Activated CD4-positive, alpha-beta memory T cell treated with anti-CD3 and anti-CD28 coated beads for 36 hours (primary cell): ENCODE measurements at places on chromosomes 1 and 21. TPM values are rescaled to one million over a fixed set of nuclear protein-coding genes. Genes with fewer than 3 reads are reported as not detected.
A peak's percentile ranks its signal among the peaks of the same experiment; 100 is the strongest.

DNA sequence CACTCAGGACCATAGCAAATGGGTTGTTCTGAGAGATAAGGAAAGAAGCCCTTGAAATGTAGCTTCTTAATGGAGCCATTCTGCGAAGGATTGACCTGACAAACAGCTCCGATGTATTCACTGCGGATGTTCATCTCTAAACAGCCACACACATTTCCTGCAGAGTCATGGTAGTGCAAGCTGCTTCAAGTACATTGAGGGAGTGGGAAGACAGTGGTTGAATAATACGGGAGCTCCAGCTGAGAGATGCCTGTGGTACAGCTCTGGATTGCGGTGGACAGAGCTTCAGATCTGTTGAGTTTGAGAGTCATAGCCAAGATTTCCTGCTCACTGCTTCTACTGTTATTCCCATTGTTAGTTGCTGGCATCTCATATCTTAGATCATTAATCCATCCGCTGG lies 86.6 kb downstream of the ZBTB18 start:
- no peaks in the 10 kb centered on the region for H3K36me3 ChIP-seq
- H3K4me3 ChIP-seq: peak overlapping the region; percentile 17
- DNase-seq: no peak
- H3K27ac ChIP-seq: no peak overlapping the region
- H3K4me1 ChIP-seq: peaks cover 10% of the 10 kb centered on the region

GRCh38 chr1:170682169-170682568 lies 18.2 kb downstream of the PRRX1 start:
- no peak overlapping the region for H3K4me3 ChIP-seq
- no peak overlapping the region for H3K27ac ChIP-seq
- H3K4me1 ChIP-seq: no peaks in the 10 kb centered on the region
- H3K36me3 ChIP-seq: no peaks in the 10 kb centered on the region

- H3K27me3 ChIP-seq: no peaks in the 10 kb centered on the region
- no peak overlapping the region for H3K4me3 ChIP-seq
- no peaks in the 10 kb centered on the region for H3K36me3 ChIP-seq
- no peak overlapping the region for H3K27ac ChIP-seq
Observed at GRCh38 chr21:29430576-29430975, 131.9 kb downstream of the BACH1 start.

The RIIAD1 gene
- total RNA-seq: not detected

DNA sequence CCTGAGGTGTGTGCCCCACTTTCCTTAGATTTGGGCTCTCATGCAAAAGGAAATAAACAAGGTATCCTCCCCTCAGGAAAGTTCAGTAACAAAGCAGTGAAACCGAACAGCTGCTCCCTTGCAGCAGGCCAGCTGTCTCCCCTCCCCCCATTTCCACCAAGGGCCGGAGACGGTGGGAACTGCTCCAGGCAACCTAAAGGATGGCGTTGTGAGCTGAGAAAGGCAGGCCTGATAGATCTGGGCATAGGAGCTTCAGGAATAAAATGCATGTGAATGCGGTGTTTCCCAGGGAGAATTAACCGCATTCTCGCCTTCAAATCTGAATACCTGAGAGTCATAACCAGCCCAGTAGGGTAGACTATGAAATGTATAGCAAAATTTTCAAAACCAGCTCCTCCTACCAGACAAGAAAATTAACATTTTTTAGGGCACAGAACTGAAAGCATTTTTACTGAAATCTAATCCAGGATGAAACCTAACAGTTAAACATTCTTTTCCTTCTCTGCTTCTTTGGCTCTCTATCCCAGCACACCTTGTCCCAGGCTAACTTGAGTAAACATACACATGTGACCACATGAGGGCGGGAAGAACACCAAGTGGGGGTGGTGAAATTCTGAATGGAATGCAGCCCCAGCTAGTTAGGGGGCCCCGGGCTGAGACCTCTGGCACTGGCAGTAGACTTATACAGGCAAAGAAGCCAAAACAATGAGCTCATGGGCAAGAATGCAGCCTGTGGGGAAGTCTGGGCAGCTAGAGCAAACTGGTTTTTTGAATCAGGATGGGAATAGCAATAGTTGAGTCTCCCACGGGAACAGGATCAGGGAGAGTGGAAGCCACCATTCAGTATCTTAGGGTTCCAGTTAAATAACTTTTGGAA lies 11.5 kb downstream of the MCL1 start:
- peak overlapping the region; percentile 69 for H3K4me3 ChIP-seq
- H3K36me3 ChIP-seq: peaks cover 33% of the 10 kb centered on the region
- peak; percentile 68 for DNase-seq
- H3K27ac ChIP-seq: peak overlapping the region; percentile 98

DNA sequence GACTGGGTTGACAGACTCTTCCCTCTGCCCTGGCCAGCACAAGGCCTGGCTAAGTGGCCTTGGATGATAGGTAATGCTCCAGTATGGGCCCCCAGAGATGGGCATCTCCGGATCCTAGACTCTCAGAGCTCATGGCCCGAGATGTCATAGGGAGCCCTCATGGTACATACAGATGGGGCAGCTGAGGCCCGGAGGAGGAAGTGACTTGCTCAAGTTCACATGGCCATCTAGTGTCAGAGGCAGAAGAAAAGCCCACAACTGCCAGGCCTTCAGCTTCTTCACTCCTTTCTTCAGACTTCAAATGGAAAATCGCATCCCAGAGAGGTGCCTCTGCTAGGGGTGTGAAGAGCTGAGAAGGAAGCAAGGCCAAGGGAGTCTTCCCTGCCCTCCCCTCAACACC lies 46.8 kb upstream of the SYNC start:
- DNase-seq: no peak
- no peak overlapping the region for H3K27ac ChIP-seq
- H3K36me3 ChIP-seq: no peaks in the 10 kb centered on the region
- no peak overlapping the region for H3K4me3 ChIP-seq
- H3K27me3 ChIP-seq: peaks cover 2% of the 10 kb centered on the region
- peaks cover 4% of the 10 kb centered on the region for H3K4me1 ChIP-seq

DNA sequence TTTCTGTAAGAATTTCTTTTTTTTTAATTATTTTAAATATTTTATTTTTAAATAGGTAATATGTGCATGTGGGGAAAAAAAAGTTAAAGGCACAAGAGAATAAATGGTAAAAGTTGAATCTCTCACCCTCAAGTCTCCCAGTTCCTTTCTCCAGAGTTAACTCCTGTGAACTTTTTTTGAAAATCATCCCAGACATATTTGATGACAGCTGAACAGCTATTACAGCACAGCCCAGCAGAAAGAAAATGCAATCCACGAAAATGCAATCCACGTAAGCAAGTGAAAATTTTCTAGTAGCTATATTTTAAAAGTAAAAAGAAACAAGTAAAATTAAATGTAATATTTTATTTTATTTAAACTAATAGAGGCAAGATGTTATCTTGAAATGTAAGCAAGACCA lies 310.0 kb upstream of the RUNX1 start:
- no peak overlapping the region for H3K4me3 ChIP-seq
- DNase-seq: no peak
- H3K4me1 ChIP-seq: peaks cover 11% of the 10 kb centered on the region

GRCh38 chr1:229599218-229599954 lies 26.5 kb downstream of the TAF5L start:
- no peak overlapping the region for H3K4me3 ChIP-seq
- peaks cover 17% of the 10 kb centered on the region for H3K4me1 ChIP-seq
- no peak overlapping the region for H3K27ac ChIP-seq
- H3K36me3 ChIP-seq: peaks cover 39% of the 10 kb centered on the region
- no peaks in the 10 kb centered on the region for H3K27me3 ChIP-seq
- DNase-seq: no peak

GRCh38 chr1:236275586-236275985 lies 6.2 kb downstream of the ERO1B start:
- no peak for DNase-seq
- no peak overlapping the region for H3K4me3 ChIP-seq
- no peaks in the 10 kb centered on the region for H3K27me3 ChIP-seq
- peaks cover 22% of the 10 kb centered on the region for H3K4me1 ChIP-seq

- DNase-seq: peak; percentile 79
- H3K27me3 ChIP-seq: peaks cover 14% of the 10 kb centered on the region
- H3K4me1 ChIP-seq: peaks cover 26% of the 10 kb centered on the region
- no peak overlapping the region for H3K4me3 ChIP-seq
Observed at GRCh38 chr21:38244885-38245869, 11.6 kb upstream of the KCNJ15 start.

The SLC6A9 gene
- total RNA-seq: 7.9 TPM

- H3K27me3 ChIP-seq: no peaks in the 10 kb centered on the region
- no peak overlapping the region for H3K4me3 ChIP-seq
- peaks cover 46% of the 10 kb centered on the region for H3K4me1 ChIP-seq
- H3K27ac ChIP-seq: no peak overlapping the region
Observed at GRCh38 chr1:227754958-227755357, 19.7 kb downstream of the SNAP47 start.

The TNFRSF18 gene
- total RNA-seq: 387 TPM

The BCAN gene
- total RNA-seq: not detected
